Stimulated activated CD8-positive, alpha-beta memory T cell treated with anti-CD3 and anti-CD28 coated beads, Interleukin-4, amount 100 ng/mL, for 1 hour (primary cell): ENCODE measurements at places on chromosomes 5 and 9.

GRCh38 chr5:67561151-67561932 lies 364.7 kb upstream of the CD180 start:
- no peak for DNase-seq

- DNase-seq = no peak
Observed at GRCh38 chr5:96752341-96753016, 55.3 kb downstream of the ERAP1 start.

DNA sequence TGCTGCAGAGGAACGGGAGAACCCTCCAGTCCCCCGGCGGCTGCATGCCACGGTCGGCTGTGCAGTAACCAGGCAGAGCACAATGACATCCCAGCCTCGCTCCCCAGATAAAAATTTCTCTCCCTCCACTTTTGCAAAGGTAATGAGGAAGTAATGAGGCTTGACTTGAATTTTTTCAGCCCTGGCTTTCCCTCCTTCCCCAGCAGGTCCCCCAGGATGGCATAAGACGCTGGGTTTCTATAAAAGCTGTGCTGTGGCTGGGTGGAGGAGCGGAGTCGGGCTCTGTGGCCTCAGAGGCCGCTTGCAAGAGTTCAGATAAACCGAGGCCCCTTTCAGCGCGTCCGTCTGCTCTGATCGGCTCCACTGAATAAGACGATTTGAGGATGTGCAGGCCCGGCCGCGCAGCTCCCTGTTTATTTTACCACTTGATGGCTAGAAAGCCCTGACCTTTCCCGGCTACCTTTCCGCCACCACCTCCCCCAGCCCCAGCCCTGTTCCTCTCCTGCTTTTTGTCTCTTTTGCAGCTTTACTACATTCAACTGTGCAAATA lies 351.9 kb upstream of the IRX2 start:
- no peak for DNase-seq

DNA sequence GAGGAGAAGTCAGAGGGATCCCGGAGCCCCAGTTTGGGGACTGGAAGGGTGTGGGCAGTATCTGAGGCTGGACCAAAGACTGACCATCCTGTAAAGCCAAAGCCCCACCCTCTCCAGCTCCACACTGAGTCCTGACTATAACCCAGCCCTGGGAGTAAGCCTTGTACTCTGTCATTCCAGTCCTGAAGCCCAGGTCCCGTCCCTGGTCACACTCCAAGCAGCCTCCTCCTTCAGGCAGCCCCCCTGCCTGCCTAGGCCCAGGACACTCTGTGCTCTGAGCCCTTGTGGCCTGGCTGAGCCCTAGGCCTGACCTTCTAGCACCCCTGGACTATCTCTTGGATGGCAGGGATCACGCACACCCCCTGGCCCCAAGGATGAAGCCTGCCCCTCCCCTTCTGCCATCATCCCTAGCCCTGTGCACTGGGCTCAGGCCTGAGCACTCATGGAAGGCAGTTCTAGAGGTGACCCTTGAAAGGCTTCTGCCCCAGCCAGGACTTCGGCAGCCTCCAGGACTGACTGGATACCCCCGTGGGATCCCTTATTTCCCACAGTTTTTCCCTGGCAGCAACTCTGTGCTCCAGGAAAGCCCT lies 28.0 kb upstream of the ENHO start:
- no peak for DNase-seq

DNA sequence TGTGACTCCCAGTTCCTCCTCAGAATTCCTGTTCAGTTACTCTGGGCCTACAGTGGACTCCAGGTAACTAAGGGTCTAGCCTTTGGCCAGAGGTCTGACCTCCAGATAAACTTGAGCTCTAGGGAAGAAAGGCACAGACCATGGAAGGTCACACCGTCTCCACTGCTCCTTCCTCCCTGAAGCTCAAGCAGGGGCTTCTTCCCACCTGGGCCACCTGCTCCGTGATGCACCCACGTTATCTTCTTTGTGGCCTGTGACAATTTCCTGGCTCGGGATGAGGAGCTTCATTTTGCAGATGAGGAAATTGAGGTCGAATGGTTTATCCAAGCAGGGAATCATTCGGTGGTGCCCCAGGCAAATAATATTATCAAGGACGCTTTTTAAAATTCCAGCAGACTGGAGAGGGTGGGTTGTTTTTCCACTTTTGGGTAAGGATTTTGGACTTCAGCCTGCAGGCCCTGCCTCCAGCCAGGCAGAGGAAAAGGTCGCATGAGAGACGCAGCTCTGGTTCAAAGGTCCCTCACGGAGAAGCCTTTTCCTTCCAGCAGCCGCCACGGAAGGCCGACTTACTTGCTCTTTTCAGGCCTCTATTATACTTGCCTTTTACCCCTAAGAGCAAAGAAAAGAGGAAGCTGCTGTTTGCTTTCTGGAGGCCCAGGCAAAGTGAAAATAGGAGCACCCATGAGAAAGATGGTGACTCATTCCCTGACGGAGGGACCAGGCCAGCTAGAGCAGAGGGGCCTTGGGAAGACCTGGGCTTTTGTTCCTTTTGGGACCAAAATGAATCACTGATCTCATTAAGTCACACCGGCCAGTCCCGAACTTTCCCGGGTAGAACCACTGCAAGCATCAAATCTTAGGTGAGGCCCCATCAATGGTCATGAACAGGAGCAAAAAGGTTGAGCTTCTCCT lies 22.8 kb upstream of the DUSP1 start:
- no peak for DNase-seq

DNA sequence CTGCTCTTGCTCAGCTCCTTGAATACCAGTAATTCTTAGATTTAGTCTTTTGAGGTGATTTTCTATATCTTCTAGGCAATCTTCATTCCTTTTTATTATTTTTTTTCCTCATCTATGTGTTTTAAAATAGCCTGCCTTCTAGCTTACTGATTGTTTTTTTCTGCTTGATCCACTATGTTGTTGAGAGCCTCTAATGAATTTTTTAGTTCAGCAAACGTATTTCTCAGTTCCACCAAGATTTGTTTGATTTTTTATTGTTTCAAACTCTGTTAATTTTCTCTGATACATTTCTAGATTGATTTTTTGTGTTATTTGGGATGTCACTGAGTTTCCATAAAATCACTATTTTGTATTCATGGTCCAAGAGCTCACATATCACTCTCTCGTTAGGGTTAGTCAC lies 9.5 kb downstream of the POLK start:
- no peak for DNase-seq

GRCh38 chr9:29214154-29214689 lies 1640.9 kb upstream of the C9orf72 start:
- DNase-seq = no peak

GRCh38 chr5:55180016-55180415 lies 7.0 kb upstream of the CDC20B start:
- no peak for DNase-seq

DNA sequence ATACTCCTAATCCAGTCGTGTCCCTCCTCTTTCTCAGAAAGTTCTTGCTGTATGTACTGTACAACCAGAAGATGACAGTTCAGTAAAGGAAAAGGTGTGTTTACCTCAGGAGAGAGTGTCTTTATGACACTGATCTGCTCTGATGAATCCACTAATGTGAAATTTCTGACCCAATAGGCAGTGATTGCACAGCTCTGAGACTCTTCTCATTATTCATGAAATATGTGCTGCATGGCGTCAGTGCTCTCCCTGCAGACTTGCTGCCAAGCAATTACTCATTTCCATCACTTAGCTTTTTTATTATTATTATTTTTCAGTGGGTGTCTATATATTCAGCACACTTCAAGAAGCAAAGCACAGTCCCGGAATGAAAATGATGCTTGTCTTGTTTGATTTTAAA lies 389.0 kb downstream of the RASEF start:
- DNase-seq = no peak

DNA sequence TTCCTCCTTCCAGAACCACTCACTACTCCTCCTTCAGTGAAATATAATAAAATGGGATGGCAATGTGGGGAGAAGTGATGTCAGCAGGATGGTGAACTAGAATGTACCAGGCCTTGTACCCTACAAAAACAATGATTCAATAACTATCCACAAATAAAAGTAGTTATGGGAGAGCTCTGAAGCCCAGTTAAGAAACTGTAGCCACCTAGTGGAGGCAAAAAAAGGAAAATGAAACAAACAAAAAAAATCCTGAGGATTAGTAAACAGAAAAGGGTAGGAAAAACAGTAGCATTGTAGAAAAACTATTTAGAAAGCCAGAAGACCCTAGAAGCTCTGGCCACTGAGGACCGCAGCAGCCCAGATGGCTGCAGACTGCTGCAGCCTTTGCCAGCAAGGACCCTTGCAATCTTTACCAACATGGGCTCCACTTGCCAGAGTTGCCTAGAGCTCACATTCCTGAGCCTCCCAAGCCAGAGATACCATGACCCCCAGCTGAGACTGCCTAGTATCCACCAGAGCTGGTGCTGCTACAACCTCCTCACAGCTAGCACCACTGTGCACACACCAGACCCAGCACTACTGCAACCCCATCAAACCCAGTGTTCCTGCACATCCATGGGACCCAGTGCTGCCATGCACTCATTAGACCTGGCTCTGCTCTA lies 259.7 kb upstream of the MSX2 start:
- DNase-seq = no peak

DNA sequence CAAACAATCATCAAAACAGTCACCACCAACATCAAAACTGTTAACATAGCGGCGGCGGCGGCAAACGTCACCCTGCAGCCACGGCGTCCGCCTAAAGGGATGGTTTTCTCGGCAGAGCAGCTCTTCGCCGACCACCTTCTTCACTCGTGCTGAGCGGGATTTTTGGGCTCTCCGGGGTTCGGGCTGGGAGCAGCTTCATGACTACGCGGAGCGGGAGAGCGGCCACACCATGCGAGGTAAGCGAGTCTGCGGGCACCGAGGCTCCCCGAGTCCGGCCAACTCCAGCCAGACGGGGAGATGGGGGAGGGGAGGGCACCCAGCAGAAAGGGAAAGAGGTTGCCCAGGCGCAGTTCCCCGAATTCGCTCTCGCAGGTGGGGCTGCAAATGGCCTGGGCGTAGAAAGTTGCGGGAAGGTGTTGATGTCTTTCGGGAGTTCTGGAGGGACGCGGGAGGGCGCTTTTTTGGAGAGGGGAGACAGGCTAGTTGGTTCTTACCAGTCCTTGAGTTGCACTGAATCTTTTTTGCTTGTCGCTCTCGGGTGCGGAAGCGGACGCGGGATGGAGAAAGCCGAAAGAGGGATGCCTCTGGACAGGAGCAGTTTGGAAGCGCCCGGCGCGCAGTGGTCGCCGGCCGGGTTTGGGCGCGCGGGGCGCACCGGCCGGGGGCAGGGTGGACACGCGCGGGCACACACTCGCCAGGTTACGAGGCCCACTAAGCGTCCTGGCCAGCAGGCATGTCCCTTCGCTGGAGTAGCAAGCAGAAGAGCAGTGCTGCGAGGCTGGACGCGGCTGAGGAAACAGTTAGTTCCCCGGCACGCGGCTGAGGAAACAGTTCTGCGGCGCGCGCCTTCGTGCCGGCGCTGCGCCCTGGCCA lies 849 bp downstream of the RORB start:
- DNase-seq = no peak

DNA sequence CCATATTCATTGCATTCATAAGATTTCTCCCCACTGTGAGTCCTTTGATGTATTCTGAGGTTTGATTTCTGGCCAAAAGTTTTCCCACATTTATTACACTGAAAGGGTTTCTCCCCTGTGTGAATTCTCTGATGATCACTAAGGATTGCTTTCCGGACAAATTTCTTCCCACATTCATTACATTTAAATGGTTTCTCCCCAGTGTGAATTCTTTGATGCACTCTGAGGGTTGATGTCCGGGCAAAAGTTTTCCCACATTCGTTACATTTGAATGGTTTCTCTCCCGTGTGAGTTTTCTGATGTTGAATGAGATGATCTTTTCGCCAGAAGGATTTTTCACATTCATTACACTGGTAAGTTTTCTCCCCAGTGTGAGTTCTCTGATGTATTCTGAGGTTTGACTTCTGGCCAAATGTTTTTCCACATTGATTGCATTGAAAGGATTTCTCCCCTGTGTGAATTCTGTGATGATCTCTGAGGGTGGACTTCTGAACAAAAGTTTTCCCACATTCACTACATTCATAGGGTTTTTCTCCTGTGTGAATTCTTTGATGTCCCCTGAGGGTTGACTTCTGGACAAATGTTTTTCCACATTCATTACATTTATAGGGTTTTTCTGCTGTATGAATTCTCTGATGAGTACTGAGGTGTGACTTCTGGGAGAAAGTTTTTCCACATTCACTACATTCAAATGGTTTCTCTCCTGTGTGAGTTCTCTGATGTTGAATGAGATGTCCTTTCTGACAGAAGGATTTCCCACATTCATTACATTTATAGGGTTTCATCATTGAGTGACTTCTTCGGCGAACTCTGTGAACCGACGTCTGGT lies 18.8 kb downstream of the ZNF510 start:
- no peak for DNase-seq

GRCh38 chr9:87386490-87387025 lies 111.1 kb upstream of the DAPK1 start:
- DNase-seq = no peak

GRCh38 chr5:35454011-35454525 lies 163.6 kb upstream of the SPEF2 start:
- DNase-seq = no peak

GRCh38 chr5:14665101-14665822 lies 744 bp downstream of the OTULIN start:
- DNase-seq = no peak

- no peak for DNase-seq
Observed at GRCh38 chr5:109452661-109453060, 42.9 kb upstream of the PJA2 start.

- DNase-seq = no peak
Observed at GRCh38 chr5:127758766-127759283, 55.6 kb downstream of the CCDC192 start.
